ENCODE measurements at places on chromosomes 12 and 14.

GRCh38 chr12:95837240-95838038 is 21.3 kb upstream of the SNRPF start:
- DNase-seq: no peak

DNA sequence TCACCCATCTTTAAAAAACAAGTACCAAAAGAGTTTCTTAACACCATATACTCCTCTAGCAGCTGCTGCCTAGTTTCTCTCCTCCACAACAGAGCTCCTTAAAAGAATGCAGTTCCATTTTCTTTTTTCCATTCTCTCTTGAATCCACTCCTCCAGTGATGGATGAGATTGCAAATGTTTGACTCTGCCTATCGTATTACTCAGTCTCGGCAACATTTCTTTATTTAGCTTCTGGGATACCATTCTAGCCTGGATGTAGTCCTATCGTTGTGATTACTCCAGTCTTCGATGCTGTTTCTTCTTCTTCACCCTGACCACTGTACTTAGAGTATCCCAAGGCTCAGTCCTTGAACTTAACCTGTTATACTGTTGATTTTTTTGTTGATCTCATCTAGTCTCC is 30.8 kb downstream of the CAND1 start:
- no peak for DNase-seq

DNA sequence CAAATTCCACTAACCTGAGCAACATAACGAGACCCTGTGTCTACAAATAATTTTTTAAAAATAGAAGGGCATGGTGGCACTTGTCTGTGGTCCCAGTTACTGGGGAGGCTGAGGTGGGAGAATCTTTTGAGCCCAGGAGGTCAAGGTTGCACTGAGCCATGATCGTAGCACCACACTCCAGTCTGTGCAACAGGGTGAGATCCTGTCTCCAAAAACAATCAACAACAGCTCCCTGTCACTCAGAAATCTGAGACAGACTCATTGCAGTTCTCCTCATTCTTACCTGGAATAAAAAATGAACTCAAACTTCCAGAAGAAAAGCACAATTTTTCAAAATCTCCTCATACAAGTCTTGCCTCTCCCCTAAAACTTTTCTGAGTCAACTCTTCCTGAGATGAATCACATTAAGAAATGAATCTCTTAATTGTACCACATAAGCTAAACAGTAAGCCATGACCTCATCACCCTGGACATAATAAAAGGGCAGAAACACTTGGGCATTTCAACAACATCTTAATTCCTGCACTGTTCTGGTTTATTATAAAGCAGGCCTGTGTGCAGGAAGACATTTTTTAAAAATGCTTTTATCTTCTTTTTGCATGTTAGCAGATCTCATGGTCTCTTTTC is 214.3 kb upstream of the CDKN3 start:
- DNase-seq: no peak

DNA sequence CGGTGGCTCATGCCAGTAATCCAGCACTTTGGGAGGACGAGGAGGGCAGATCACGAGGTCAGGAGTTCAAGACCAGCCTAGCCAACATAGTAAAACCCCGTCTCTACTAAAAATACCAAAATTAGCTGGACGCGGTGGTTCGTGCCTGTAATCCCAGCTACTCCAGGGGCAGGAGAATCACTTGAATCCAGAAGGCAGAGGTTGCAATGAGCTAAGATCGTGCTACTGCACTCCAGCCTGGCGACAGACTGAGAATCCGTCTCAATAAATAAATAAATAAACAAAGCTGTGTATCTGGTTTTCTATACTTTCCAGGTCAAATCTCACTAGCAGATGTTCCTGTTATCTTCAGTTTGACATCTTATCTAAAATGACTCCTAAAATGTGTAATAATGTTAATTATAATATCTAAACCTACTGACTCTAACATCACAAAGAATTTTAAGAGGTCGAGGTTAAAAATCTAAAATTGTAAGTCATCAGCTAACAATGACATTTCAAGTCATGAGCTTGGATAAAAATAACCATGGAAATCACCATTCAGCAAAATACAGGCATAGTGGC is 2.4 kb upstream of the SRP54 start:
- no peak for DNase-seq

- no peak for DNase-seq
Observed at GRCh38 chr14:23639891-23640523, 3.8 kb downstream of the DHRS2 start.

- DNase-seq: no peak
Observed at GRCh38 chr14:104724407-104724980, 465 bp downstream of the ADSS1 start.

DNA sequence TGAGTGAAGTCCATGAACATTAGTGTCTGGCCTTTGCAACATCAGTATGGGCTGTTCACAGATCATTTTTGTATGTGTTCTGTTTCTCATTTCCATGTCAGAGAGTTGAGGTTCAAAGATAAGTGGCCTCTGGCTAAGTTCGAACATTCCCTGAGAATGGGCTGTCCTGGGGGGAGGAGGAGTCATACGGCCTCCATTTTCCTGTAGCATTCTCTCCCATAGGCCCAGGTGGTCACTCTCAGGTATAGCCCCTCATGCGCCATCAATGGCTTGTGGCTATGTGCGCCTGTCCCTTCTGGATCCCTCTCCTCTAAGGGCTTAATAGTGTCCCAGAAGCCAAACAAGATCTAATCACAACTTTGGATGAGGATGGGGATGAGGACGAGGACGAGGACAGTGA is 165.0 kb downstream of the PAX9 start:
- DNase-seq: no peak

DNA sequence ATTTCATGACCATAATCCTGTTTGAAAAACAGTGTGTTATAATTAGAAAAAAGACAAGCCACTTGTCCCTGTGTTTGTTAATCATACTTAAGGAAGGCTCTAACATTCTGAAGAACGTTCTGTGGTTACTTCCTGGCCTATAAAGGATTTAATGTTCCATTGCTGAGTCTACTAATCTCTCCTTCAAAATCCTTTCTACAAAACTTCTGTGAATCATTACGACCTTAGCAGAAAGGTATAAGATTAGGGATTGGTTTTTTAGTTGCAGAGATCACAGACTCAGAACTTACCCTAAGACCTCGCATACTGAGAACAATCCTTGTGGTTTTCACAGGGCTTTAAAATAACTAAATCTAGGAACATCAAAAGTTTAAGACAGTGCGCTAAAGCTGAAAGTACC is 48.3 kb downstream of the TMCC3 start:
- no peak for DNase-seq

DNA sequence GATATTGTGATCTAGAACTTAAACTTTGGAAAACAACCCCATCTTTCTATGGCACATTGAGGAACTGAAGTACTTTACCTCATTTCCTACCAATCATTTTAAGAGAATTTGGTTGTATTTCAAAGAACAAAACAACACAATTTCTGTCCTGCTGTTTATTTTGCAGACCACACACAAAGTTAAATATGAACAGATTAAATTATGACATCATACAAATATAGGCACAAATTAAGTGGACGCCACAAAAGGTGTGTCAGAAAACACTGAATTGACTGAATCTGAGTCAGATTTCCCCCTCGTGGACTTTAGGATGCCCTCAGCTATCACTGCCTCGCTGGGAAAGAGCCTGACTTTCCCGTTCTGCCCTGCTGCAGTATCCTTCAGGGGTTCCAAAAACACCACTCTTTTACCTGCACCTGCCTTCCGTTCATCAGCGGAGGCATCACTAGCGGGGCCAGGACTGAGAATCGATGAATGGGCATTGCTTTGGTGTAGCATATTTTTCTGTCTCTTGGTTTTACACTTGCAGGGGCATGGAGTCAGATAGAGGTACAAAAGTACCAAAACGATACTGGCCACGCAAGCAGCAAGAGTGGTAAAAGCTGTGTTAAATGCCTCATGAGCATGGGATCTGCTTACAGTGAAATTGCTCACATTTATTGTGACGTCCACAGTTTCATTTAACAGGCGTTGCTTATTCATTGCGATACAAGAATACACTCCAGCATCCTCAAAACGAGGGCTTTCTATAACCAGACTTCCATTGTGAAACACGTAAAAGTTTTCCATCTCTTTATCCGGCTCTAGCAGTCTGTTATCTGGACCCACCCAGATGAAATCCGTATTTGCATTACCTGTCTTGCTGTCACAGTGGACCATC is 2.0 kb upstream of the PCED1B start:
- no peak for DNase-seq

GRCh38 chr12:129312048-129312447 is 458.8 kb downstream of the GLT1D1 start:
- DNase-seq: no peak

DNA sequence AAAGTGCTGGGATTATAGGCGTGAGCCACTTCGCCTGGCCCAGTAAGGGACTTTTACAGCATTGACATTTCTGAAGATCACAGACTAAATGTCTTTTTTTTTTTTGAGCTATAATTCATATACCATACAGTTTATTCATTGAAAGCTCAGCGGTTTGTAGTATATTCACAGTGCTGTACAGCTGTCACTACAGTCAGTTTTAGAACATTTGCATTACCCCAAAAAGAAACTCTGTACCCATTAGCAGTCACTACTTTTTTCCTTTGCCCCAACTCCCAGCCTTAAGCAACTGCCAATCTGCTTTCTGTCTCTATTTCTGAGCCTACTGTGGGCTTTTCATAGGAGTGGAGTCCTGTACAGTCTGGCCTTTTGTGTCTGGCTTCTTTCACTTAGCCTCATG is 8.2 kb downstream of the BRI3BP start:
- DNase-seq: no peak

DNA sequence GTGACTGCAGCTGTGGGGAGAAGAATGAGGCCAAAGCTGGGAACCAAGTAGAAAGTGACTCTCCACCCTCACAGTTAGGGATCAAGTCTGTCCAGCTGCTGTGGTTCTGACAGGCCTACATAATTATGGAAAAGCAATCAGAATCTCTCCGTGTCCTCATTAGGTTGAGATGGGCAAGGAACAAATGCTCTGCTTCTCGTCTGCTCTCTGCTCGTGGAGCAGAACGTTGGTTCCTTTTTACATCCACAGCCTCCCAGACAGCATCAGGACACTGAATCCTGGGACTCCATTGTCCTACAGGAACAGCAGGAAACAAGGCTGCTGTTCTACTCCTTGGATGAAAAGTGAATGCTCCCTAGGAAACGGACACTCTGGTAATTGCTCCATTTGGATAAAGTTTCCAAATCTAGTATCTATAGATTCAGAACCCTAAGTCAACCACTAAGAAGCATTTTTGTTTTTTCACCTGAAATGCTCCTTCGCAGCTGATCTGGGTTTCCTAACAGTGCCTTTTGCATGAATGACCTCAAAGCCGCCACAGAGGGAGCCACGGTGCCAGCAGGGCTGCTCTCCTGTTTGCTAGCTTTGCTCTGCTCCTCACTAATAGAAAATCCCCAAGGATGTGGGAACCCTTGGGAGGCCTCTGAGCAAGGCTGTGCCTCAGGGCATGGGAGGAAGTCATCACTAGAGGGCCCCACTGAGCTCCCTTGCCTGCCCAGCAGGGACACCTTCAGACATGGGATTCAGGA is 102.0 kb downstream of the EGLN3 start:
- DNase-seq: no peak

DNA sequence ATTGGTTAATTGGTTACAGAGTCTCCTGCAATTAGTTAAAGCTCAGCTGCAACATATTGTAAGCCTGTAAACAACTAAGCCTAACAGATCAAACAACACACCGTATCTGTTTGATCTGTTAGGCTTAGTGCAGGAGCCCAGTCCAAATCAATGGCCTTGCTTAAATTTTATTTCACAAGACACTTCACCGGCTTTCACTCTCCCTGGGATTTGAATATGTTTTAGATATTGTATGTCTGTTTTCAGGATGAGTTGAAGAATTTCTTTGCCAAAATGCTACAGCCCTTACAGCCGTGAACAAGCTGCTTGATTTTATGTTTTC is 5.5 kb upstream of the RNASE1 start:
- no peak for DNase-seq

- DNase-seq: no peak
Observed at GRCh38 chr12:123094349-123095077, 56.4 kb downstream of the PITPNM2 start.

DNA sequence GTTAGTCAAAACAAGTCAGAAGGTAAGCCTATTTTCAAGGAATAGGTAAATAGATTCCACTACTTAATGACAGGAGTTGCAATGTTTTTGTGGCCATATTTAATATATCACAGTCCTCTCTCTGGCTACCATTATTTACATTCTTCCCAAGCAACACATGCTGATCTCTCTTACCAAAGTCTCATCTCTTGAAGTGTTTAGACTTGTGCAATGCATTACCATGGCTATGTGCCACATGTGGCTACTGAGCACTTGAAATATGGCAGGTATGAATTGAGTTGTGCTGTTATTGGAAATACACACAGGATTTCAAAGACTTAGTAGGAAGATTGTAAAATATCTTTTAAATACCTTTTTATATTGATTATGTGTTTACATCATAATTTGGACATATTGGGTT is 262.4 kb upstream of the PDE3A start:
- no peak for DNase-seq

GRCh38 chr14:33393895-33394368 is 455.3 kb downstream of the NPAS3 start:
- no peak for DNase-seq

DNA sequence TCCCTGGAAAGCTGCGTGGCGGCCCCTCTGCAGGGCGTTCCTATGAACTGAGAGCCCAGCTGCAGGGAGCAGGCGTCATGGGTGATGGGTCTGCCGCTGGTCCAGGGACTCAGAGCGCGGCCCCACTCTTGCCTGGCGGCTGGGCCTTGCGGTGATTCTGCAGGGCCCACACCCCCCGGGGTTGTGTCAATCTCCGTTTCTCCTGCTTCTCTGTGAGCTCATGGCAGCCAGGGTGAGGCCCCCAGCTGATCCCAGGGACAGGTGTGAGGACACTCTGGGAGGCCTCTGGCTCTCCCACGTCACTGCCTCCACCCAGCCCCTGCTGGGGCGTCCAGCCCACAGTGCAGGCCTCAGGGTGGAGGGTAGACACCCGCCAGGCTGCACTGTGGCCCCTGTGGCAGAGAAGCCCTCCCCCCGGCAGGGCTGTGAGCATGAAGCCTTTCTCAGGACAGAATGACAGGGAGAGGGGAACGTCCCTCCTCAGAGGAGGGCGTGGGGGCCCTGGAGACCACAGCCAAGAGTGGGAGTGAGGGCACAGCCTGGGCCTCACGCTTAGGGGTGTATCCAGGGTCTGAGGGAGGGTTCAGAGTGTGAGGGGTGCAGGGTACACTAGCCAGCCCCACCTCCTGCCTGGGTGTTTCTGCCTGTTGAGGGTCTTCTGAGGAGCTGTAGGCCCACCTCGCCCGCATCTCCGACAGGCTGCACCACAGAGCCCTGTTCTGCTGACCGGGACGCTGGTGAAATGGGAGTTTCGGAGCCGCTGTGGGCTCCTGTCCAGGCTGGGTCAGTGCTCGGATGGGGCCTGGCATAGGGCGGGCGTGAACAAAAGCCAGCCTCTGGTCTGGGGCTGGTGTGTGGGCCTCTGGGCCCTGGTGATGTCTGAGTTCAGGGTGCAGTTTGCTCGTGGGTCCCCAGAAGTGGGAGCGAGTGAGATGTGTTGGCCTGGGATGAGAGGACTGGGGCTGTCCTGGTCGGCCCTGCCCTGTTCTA is 26.7 kb upstream of the CRIP2 start:
- DNase-seq: no peak

GRCh38 chr14:87468531-87468930 is 524.5 kb downstream of the GALC start:
- no peak for DNase-seq
